ENCODE measurements at places on chromosomes 11 and 22.
A peak's percentile ranks its signal among the peaks of the same experiment; 100 is the strongest.

- DNase-seq: no peak
These were observed 80.6 kb downstream of the BCR start for GRCh38 chr22:23260645-23261581.

DNA sequence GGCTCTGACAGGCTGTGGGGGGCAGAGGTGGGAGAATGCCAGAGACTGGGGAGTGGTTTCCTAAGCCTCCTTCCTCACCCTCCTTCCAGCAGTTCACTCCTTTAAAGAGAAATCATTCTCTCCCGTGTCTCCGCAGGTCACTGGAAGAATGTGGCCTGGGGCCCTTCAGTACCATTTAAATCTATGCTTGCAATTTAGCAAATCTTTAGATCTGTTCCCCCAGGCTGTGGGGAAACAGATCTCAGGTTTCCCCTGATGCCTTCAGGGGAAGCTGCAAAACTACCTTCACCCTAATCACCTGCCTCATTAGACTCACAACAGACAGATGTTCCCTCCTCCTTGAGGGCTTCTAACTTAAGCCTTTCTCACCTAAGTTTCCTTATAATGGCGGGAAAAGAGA is 55.3 kb downstream of the KIRREL3 start:
- no peak for DNase-seq

- DNase-seq: no peak
These were observed 13.4 kb upstream of the CCND1 start for GRCh38 chr11:69627551-69627950.

DNA sequence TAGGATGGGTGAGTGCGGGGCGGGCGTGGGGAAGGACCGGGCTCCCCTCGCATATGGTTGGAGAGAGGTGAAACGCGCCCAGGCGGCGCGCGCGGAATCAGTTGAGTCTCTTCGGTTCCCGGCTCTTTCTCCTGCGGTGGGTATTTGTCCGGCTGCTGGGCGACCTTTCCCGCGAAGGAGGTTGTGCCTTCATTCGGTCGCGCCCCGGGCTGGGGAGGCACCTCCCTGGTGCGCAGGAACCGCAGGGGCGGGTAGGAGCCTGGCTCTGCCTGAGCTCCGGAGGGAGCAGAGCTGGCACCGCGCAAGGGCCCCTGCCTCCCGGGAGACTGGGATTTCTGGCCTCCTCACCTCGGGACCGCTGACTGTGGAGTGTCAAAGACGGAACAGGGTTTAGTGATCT is 27.5 kb downstream of the SAA4 start:
- no peak for DNase-seq

DNA sequence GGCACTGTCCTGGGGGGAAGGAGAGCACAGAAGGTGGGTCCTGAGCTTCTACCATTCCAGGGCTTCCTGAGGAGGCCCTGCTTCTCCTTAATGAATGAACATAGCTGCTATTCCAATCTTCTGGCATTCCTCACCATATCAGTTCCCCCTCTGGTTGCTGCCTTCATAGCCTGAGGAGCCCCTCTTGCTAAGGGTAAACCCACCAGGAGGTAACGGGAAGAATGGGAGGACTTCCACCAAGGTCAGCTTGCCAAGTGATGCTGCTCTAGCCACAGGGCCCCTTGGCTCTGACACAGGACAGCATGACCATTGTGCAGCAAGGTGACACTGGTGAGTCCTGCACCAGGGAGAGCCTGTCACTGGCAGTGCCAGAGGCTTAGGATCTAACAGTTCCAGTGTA is 1022.5 kb downstream of the TBC1D22A start:
- DNase-seq: no peak

GRCh38 chr11:85394283-85394682 is 232.9 kb downstream of the DLG2 start:
- DNase-seq: no peak

GRCh38 chr11:8223513-8223900 is 40.2 kb downstream of the LMO1 start:
- no peak for DNase-seq

DNA sequence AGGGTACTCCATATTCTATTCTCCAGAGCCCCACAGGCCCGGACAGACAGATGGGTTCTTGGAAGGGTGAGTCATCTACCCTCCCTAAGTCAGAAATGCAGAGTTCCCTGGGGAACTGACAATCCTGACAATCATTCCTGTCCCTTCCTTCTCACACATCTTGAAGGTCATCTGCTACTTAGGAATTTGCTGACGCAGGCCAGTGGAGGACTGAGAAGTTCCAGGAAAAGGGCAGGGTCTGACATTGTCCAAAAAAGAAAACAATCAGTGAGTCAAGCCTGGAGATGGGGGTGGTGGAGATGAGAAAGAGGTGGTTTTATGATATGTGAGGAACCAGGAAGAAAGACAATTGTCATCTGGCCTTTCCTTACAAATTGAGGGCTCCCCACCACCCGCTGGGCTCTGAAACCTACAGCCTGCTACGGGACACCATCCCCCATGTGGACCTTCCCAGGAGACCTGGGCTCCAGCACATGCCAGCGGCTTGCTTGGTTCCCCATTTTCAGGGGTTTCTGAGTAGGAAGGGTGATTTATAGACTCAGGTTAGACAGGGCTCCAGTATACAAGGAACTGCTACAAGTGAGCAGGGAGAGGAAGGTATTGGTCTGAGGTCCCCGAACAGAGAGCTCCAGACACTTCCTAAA is 12.9 kb downstream of the CD59 start:
- no peak for DNase-seq

DNA sequence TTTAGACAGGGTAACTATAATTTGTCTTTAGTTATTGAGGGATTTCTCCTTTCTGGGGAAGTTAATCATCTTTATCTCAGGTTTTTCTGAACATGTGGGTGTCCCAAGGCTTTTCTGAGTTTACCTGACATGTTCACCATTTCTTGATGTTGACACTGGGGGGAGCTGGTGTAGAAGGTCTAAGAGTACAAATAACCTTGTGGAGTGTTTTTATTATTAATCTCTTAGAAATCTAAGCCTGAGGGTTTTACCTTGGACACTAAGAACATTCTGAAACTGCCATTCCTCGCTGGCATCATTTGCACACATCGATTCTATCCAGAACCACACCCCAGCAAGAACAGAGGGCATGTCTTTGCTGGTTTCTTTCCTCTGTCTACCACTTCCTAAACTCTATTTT is 15.6 kb upstream of the C11orf91 start:
- DNase-seq: no peak

DNA sequence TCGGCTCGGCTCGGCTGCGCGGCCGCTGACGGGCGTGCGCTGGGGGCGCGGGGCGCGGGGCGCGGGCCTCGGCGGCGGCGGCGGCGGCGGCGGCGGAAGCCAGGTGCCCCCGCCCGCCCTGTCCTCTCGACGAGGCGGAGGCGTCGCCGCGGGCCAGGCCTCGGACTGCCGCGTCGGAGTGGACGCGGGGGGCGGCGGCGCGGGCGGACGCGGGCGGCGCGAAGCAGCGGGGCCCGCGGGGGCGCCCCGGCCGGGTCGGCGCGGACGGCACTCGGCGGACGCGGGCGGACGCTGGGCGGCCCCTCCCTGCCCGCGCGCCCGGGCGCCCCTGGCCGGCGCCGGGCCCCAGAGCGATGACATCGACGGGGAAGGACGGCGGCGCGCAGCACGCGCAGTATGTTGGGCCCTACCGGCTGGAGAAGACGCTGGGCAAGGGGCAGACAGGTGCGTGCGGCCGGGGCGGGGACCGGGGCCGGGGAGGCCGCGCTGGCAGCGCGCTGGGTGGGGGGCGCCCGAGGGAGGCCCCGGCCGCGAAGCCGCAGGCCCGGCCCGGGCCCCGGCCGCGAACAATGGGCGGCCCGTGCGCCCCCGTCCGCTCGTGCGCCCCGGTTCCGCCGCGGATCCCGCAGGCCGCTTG is at the start of gene BRSK2:
Gene BRSK2, plus strand, starts transcription at position 3 of the 637 bp plus-strand sequence. Its CDS starts 351 bp downstream, at position 354.
- DNase-seq: no peak

GRCh38 chr22:44185237-44186120 is 4.8 kb downstream of the PARVG start:
- no peak for DNase-seq

GRCh38 chr22:20438427-20438677 is 727 bp upstream of the SCARF2 start:
- no peak for DNase-seq

GRCh38 chr11:6210274-6210955 is 5.1 kb downstream of the C11orf42 start:
- no peak for DNase-seq

DNA sequence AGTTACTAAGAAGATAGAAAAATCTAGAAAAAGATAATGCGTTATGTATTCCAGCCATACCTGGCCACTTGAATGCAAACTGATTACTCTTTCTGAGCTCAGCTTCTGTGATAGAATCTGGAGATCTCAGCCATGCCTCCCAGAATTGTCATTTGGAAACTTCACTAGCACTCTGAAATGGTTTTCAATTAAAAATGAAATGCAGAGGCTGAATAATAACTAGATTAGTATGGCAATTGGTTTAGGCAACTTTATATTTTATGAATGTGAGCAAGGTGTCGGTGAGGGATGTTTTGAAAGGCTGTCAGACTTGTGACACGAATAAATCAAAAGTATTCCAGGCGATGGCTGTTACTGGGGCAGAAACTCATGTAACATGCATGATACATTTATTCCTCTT is 128.8 kb upstream of the SORL1-AS1 start:
- no peak for DNase-seq

- no peak for DNase-seq
These were observed 242.0 kb downstream of the DLG2 start for GRCh38 chr11:85385111-85385510.

DNA sequence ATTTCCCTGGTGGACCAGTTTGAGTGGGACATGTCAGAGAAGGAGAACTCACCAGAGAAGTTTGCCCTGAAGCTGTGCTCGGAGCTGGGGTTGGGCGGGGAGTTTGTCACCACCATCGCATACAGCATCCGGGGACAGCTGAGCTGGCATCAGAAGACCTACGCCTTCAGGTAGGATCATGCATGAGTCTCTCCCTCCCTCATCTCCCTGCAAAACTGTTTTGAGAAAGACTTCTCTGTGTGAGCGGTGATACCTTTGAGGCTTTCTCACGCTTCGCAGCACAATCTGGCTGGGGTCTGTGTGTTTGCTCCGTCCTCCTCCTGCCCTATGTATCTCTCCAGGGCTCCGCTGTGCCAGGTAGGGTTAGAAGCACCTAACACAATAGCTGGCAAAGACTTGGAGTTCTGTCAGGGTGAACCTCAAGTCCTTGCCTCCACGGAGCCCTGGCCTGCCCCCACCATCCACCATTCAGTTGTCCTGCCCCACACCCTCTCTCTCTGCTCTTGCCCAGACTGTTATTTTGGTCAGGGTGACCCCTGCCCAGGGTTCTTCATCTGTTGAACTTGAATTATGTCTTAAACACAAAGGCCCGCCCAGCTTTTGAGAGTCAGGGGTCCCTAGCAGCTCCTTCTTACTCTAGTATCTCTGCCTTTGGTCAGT is 13.4 kb downstream of the DERL3 start:
- no peak for DNase-seq

DNA sequence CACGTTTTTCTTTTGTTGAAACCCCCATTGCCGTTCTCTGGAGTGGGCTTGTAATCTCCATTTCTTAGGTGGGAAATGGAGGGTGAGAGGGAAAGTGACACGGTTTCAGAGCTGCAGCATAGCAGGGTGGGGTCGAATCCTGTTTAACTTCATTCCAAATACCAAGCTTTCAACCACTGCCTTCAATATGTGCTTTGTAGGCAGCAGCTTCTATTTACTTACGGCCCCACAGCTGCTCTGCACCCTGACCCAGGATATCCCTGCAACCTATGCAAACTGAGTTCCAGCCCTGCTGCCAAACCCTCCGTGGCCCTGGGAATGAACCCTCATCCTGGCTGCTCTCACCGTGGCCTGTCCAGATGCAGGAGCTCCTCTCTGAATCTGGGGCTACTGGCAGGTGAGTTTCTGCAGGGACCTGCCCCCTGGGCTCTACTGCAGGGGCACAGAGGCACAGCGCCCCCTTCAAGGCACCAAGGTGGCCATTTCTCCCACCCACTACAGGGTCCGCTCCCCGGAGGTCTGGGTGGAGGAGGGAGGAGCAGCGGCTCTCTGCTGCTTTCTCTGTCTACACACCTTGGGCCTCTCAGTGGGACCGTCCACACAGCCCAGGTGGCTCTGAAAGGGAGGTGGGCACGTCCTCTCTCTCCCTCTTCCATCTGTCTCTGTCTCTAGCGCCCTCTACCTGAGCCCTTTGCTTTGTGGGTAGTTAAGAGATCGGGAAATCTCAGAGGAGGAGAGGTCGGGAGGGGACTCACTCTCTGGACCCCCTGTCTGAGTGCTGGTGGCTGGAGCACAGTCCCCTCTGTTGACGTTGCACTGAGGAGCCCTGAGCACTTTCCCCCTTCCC is 279.1 kb downstream of the BRD1 start:
- DNase-seq: peak; percentile 57

GRCh38 chr11:112655371-112655770 is 305.8 kb upstream of the NCAM1 start:
- DNase-seq: no peak

- DNase-seq: peak; percentile 8
These were observed 57.4 kb downstream of the IGLL1 start for GRCh38 chr22:23522623-23523251.

DNA sequence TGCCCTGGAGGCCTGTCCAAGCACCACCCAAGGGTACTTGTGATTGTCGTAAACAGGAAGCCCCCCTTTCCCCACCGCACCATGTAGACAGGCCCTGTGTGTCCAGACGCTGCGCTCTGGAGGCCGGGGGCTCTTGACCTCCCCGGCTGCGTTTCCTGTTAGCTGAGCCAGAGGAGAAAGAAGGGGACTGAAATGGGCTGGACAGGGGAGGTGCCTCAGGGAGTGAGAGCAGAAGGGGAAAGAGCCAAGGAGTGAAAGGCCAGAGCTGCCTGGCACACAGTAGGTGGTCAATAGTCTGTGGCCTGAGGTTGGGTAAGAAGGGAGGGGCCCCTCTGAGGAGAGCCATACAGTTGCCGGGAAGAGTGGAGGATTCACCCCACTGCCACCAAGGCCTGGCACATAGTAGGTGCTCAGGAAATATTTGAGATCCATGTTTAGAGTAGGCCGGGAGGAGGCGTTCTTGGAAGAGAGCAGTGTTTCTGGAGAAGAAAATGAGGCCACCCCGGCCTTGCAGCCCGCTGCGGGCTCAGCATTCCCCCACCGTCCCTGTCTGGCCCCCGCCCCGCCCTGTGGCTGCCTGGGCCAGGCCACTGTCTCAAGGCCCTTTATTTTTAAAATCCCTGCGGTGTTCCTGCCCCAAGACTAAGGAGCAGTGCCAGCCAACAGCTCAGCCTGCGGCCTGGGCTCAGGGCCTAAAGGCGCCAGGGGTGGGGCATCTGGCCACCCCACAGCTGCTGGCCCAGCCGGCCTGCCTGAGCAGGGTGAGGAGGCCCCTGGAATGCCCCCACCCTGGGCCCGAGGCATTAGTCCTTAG is 13.6 kb upstream of the CDC42EP1 start:
- no peak for DNase-seq

DNA sequence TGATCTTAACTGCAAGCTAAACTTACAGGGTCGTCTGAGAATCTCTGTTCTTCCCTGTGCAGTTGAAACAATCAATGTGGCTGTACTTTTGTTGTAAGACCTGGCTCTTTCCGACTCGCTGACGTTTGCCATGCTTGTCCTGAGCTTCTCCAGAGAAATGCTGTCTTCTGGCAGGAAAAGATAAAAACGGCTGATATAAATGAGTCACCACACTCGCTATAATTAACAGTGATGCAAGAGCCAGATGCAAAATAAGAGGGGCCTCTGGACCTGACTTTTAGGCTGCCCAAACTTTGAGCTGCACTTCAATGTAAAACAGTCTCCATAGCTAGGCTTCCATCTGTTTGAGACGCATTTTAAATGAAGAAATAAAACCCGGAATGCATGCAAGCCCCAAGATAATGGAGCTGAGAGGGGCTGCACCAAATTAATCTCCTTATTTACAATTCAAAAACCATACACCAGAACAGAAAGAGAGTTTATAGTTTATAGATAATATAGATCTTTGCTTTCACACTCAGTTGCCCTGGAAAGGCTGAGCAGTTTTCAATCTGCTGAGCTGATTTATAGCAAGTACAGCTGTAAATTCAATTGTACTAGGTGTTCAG is 48.5 kb downstream of the WT1 start:
- DNase-seq: no peak
